ENCODE measurements at places on chromosomes 7 and 10.

GRCh38 chr7:18221377-18222293 is 194.0 kb upstream of the PRPS1L1 start:
- DNase-seq = no peak

DNA sequence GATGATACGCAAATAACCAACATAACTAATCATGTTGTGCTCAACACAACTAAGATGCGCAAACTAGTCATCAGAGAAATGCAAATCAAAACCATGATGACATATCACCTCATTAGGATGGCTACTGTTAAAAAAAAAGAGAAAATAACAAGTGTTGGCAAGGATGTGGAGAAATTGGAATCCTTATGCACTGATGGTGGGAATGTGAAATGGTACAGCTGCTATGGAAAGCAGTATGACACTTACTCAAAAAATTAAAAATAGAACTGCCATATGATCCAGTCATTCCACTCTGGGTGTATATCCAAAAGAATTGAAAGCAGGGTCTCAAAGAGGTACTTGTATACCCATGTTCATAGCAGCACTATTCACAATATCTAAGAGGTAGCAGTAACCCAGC is 42.9 kb downstream of the SLIT1 start:
- no peak for DNase-seq

- DNase-seq = no peak
Observed at GRCh38 chr10:27713941-27714340, 31.7 kb downstream of the MKX start.

GRCh38 chr7:34184466-34184865 is 279.1 kb downstream of the BMPER start:
- DNase-seq = no peak

DNA sequence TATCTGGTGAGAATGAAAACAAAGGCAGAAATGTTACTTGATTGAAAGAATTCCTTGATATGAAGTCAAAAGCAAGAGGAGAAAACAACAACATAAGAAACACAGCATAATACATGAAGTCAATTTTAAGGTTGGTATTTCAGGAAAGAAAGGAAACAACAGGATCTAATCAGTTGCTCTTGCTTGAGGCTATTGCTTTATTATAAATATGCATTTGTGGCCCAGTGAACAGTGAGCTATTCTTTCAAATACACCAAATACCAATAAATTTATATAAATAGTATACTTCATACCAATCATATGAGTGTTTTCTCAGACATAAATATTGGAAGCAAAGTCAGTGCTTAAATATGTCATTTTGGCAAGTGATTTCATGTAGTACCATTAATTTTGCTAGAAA is 806.6 kb downstream of the NXPH1 start:
- DNase-seq = no peak

DNA sequence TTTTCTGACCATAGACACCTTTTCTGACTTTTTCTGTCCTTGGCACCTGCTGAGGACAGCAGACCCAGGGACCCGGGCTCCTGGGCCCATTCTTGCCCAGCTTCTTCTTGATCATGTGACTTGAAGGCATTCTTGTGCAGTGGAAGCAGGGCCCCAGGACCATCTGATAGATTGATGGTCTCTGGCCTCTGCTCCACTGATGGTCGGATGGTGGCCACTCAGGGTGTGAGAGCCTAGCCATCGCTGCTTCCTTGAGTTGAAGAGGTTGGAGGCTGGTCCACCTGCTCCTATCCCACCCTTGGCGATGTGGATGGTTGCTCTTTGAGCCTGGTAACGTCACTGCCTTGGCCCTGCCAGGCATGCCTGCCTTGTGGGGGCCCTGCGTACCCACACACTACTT is 37.8 kb upstream of the ZNF716 start:
- DNase-seq = no peak

- no peak for DNase-seq
Observed at GRCh38 chr10:99693933-99694583, 34.7 kb downstream of the ENTPD7 start.

DNA sequence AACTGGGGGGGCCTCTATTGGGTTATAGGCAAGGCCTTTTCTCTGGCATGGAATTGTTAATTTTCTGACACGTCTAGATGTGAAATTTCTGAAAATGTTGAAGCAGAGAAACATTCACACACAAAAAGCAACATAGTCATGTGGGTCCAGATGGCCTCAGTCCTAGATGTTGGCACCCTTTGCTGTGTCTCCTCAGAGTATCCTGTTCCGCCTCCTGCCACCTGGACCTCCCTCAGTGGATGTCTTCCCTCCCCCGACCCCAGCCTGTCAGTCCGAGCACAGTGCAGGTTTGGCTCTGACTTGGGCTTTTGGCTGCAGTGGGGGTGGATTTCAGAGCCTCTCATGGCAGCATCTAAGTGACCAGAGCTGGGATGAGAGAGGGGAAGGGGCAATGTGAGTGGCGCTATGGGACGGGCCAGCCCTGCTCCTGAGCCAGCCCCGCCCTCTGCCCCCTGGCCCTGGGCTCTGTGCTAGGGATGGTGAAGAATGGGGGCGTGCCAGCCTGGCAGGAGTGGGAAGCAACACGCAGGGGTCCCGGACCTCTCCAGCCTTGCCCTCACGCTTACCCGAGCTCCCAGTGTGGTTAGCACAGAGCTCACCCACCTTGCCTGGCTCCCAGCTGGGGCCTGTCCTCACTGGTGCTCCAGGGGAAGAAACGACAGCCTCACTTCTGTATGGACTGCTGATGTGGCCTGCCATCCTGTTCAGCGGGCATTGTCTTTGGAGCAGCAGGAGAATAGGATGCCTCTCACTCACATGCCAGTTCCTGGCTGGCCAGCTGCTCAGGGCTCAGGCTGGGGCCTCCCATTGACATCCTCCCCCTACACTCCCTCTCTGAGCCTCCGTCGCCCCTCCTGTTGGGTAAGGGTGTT is 6.2 kb downstream of the ATP6V0E2 start:
- DNase-seq = no peak

DNA sequence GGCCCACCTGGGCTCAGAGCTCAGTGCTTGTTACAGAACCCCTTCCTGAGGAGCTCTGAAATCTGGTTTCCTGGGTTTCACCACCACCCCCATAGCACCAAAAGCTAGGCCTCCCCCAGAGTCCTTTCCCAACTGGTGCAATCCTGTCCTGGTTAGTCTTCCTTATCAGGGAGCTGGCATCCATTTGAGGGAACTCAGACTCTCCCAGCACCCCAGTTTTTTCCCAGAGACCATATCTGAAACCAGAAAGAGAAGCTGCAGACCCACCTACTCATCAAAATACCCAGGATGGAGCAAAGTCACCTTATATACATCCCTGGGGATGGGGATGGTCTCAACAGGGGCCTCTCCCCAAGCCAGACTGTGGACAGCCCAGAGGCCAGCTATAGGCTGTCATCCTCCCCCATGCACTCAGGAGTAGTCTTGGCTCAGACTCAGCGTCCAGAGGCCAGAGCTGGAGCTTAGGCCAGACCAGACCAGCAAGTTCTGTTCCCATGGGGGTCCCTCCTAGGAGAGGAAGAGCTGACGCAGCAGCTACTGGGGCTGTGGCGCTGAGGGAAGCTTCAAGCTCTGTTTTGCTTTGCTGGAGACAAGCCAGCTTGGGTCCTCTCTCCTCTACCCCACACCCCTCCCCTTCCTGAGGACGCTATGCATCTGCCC is 3.0 kb downstream of the TBATA start:
- DNase-seq = peak; percentile 71

- no peak for DNase-seq
Observed at GRCh38 chr7:125636320-125636962, 706.8 kb upstream of the POT1 start.

GRCh38 chr7:134742688-134743350 is 36.6 kb upstream of the CALD1 start:
- no peak for DNase-seq

- DNase-seq = no peak
Observed at GRCh38 chr7:147968046-147968610, 622.4 kb upstream of the C7orf33 start.

DNA sequence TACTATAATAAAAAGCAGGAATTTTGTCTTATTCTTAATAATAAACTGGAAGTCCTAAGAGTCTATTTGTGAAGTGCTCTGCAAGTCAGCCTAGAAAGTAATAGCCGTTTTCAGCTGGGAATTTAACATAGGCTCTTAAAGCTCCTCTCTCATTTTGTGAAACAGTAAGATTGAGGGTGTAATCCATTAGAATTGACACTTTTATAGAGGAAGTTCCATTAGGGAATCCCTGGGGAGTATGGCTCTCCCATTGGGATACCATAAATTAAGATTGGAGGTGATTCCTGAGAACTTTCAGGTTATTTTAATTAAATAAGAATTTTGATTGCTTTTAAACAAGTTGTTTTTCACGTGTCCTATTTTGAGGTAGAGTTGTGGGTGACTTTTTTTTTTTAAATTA is 68.0 kb downstream of the EXOC4 start:
- DNase-seq = no peak

DNA sequence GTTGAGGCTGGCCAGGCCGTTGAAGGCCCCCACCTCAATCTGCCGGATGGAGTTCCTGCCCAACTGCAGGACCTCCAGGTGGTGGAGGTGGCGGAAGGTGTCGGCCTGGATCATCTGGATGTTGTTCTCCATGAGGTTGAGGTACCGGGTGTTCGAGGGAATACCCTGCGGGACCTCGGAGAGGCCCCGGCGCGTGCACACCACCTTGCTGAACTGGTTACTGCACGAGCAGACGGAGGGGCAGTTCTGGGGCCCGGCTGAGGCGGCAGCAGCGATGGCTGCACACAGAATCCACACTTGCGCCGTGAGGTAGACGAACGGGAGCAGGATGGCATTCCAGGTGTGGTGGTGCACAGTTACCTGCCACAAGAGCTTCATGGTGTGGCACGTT is 979 bp downstream of the LRRC4 start:
- no peak for DNase-seq

DNA sequence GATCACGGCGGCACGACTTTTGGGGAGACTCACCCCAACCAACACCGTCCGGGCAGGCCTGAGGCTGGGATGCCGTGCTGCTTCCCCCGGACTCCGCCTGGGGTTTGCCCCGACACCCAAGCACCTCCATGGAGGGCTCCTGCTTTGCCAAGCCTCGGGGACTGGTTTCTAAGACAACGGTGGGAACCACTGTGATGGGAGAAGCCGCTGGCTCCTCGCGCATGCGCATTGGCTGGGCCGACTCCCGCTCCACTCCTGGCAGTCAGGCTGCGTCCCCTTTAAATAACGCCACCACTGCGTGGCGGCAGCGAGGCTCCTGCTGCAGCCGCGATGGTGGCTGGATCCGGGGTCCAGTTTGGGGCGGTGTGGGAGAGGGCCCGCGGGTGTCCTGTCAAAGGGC is 201.0 kb downstream of the ZNF716 start:
- DNase-seq = no peak

Data from BE2C (cell line).